ENCODE measurements at places on chromosomes 12 and 14. TPM values are rescaled to one million over a fixed set of nuclear protein-coding genes. Genes with fewer than 3 reads are reported as not detected.

Gene KRT79
- total RNA-seq = not detected

Gene ERH
- 189 TPM for total RNA-seq

Gene BBOF1
- total RNA-seq = 5.2 TPM

Gene DYNLL1
- 400 TPM for total RNA-seq

Gene ZDHHC22
- total RNA-seq = not detected

Gene SERPINA10
- not detected for total RNA-seq

Gene ITPK1
- 14.3 TPM for total RNA-seq

Gene PEBP1
- total RNA-seq = 253 TPM

Gene RBMS2
- total RNA-seq = 12.2 TPM

Gene RFX4
- total RNA-seq = not detected

Gene NYNRIN
- 9.6 TPM for total RNA-seq

Gene ASIC1
- 1.5 TPM for total RNA-seq

Gene DAO
- not detected for total RNA-seq

Gene DDX11
- 27.4 TPM for total RNA-seq

Gene PTHLH
- not detected for total RNA-seq

Gene FAM186B
- total RNA-seq = under 0.01 TPM

Gene AGAP2
- under 0.01 TPM for total RNA-seq

Measured in bronchus fibroblast of lung (primary cell).